ENCODE measurements at places on chromosomes 1 and 21.

GRCh38 chr21:44898851-44899767, 21.6 kb downstream of the ITGB2 start:
- DNase-seq = no peak

- no peak for DNase-seq
Measured at GRCh38 chr1:83717785-83718184, 281.1 kb downstream of the TTLL7 start.

- no peak for DNase-seq
Measured at GRCh38 chr1:190942475-190942874, 464.8 kb upstream of the BRINP3 start.

DNA sequence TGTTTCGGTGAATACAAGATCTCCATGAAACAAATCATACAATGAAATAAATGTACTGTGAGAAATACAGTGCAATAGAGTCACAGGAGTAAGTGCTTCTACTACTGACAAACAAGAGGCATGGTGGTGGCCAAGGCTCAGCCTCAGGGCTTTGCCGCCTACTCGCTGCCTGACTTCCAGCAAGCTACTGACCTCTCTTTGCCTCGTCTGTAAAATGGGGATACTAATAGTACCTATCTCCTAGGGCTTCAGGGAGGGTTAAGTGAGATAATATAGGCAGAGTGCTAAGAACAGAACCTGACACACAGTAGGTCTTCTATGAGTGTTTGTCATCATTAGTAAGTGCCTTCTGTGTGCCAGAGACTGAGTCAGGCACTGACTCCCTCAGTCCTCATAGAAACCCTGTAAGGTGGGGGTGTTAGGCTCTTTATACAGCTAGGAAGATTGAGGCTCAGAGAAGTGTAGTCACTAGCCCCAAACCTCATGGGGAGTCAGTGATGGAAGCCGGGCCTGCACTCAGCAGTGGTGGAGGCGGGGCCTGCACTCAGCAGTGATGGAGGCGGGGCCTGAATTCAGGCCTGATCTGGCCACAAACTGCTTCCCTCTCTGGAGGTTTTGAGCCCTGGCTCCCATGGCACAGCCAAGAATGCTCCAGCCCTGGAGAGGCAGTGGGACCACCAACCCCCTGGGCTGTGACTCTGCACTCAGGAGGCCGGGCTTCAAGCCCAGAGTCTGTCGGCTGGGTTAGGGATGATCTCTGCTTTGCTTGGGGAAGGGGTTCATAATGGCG, 6.8 kb downstream of the BSND start:
- DNase-seq = no peak

DNA sequence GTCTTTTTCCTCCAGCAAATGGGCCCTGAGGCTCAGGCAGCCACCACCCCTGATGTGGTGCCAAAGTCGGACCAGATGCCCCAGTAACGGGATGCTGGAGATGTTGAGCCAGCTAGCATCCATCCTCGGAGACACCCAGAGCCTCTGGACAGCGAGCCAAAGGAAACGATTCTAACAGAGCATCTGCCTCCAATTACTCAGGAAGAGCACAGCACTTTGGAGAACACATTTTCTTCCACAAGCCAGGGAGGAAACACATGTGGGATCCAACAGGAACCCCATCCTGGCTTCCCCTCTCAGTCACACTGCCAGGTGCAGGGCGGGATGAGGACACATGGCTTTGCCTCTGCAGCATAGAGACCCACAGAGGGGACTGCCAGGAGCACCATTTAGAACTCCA, 44.9 kb downstream of the C1orf198 start:
- DNase-seq = no peak

GRCh38 chr1:98002288-98002687, 81.5 kb upstream of the DPYD start:
- DNase-seq = no peak

- no peak for DNase-seq
Measured at GRCh38 chr1:172467446-172467845, 23.6 kb upstream of the PIGC start.

GRCh38 chr1:189866606-189867005, 611.1 kb downstream of the BRINP3 start:
- DNase-seq = no peak

DNA sequence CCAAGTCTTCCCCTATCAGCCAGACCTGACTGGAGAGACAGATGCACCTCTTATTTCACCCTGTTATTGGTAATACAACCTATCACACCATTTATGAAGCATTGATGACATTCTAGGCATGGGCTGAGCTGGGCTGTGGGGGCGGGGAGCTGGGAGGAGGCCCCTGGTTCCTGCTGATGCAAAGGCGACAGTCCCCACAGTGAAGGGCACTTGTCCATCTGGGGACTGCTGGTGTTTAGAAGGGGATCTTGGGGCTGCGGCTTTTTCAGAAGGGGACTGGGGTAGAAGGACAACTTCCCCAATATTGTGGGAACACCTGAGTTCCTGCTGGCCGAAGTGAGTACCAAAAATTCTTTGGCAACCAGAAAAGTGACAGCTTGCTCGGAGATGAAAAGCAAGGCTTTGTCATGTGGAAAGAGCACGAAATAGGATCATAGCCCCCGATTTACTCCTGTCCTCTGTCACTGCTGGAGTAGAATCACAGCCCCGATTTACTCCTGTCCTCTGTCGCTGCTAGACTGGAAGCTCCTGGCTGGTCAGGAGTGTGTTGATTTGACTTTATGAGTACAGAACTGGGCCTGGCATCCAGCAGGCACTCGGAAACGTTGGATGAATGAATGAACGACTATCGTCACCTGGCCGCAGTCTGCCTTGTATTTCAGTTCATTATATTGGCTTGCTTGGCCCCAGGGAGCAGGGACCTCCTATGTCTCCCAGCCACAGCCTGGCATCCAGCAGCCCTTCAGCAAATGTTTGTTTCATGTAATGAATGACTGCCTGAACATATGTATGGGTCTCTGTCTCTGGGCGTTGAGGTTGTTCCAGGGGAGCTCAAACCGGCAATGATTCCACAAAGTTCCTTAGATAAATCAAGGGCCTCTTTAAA, 16.5 kb upstream of the ETV3L start:
- peak; percentile 4 for DNase-seq

GRCh38 chr1:218369688-218370511, 24.8 kb downstream of the TGFB2 start:
- no peak for DNase-seq

DNA sequence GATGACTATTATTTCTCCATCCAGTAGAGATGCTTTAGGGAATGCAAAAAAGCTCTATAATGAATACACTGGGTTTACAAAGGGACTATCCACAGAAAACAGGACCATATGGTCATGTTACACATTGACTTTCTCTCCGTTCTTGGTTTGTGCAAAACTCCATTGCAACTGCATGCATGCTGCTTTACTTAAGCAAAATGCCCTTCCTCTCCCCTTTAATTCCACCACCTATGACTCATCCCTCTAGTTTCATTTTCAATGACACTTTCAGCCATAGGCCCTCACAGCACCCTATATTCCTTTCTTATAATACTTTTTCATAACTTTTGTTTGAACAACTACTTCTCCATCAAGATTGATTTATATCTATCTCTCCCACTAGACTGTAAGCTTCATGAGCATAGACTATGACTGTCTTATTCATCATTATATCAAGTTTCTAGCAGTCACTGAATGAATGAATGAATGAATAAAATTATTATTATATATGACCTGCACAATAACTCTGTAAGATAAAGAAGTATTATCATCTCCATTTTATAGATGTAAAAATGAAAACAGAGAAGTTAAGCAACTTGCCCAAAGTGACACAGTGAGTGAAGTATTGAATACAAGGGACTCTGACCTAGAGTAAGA, 248.9 kb downstream of the PLPP3 start:
- DNase-seq = no peak

Measured in activated T-cell treated with anti-CD3 and anti-CD28 coated beads, Interleukin-2, amount 50 U/mL, for 1 hour (primary cell).